ENCODE measurements at places on chromosomes 5 and 9.

DNA sequence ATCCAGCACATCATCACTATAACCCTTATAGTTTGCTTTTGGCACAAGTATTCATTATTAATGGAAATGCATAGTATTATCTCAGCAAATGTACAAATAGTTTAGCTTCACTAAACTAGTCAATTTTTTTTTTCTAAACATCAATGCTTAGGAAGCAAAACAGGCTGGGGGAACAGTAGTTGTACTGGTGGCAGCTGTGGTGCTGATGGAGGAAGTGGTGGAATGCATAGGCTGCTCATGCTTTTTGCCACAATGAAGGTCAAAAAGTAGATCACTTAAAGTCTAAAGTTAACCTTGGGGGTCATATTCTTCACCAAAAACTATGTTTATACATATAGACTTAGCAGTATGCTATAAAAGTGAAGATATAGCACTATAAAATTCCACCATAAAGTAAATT is 36.3 kb upstream of the CDKN2B start:
- DNase-seq: no peak

DNA sequence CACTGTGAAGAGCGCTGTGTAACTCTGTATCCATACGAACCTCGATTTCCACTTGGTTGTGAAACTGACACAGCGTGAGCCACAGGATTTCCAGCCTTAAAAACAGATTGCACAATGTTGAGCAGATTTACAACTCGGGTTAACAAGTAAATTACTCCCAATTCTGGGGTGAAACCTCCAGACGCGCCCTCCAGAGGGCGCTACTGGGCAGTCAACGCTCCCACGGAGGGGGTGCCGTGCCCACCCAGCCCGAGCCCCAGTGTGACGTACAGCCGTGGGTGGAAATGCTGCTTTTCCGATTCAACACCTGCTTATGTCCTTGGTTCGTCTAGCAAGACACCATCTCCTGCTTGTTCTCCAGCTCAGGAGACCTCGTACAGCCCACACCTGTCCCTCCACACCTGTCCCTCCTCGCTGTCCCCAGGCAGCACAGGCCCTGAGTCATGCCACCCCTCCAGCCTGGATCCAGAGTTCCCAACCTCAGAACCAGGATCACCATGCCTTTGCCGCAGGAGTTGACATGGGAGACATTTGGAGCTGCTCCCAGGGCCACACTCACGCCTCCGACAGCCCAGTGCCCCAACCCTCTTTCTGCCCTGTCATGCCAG is 34.4 kb upstream of the SLC6A3 start:
- DNase-seq: no peak

DNA sequence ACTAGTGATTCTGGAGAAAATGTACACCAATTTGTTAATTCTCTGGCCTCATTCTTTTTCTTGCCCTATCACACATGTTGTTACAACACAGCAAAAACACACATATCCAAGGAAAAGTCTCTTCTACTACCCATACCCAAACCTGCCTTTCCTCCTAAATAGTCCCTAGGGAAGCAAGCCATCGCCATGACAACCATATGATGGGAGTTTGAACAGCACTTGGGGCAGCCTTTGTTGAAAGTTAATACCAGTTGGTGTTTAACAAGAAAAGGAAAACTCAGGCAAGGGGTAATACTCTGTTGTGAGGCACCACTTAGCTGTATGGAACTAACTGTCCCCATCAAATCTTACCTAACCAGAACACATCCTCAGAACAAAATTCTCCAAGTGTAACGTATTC is 1.7 kb downstream of the TRPM3 start:
- no peak for DNase-seq

DNA sequence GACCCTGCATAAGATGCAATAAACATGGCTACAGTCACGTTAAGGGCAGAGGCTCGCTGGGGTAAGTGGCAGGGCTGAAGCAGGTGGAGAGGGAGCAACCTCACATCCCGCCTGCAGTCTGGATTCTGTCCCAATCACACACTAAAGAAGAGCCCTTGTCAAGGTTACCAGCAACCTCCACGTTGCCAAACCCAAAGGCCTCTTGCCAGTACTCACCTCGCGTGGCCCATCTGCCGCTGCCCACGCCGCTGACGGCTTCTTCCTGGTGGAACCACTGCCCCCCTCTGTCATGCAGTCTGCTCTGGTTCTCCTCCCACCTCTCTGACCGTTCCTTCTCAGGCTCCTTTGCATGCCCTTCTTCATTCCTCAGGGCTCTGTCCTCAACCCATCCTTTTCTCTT is 8.8 kb downstream of the AQP7 start:
- no peak for DNase-seq

GRCh38 chr5:8829323-8830029 is 716.4 kb downstream of the SEMA5A start:
- DNase-seq: peak; percentile 61

- no peak for DNase-seq
These were observed 14.6 kb downstream of the MARCHF3 start for GRCh38 chr5:127015716-127016115.

GRCh38 chr5:53997736-53998627 is 312.4 kb downstream of the ARL15 start:
- no peak for DNase-seq

All from T1000 (cell line).